ENCODE measurements at places on chromosomes 6 and 20.

DNA sequence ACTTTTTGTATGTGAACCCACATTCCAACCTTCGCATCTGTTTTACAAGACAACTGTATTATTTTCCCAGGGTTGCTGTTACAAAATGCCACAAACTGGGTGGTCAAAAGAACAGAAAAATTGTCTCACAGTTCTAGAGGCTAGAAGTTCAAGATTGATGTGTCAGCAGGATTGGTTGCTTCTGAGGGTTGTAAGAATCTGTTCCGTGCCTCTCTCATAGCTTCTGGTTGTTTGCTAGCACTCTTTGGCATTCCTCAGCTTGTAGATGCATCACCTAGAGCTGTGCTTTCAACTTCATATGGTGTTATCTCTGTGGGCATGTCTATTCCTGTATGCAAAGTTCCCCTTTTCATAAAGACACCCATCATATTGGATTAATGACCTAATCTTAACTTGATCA is 1067.2 kb downstream of the EPHA7 start:
- no peak for DNase-seq

DNA sequence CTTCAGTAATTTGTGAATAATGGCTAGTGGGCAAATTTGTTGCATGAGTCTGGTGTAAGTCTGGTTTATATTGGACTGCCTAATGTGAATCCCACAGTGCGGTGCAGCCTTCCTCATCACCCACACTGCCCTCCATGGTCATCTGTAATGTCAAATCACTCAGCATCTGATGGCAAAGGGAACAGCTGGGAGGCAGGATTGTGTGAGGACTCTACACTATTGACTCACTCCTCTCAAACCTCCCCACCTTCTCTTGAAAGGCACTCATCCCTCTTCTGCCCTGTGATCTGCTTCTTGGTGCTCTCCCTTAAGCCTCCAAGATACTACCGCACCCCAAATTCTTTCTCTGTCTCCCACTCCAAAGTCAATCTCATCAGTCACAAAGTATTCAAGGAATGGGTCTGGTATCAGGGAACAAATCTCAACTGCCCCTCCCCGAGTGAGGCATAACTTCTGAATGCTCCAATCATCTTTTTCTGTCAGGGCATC is 146.0 kb upstream of the BEND6 start:
- DNase-seq, result no peak

GRCh38 chr6:11968241-11968806 is 43.8 kb upstream of the HIVEP1 start:
- DNase-seq, result no peak

DNA sequence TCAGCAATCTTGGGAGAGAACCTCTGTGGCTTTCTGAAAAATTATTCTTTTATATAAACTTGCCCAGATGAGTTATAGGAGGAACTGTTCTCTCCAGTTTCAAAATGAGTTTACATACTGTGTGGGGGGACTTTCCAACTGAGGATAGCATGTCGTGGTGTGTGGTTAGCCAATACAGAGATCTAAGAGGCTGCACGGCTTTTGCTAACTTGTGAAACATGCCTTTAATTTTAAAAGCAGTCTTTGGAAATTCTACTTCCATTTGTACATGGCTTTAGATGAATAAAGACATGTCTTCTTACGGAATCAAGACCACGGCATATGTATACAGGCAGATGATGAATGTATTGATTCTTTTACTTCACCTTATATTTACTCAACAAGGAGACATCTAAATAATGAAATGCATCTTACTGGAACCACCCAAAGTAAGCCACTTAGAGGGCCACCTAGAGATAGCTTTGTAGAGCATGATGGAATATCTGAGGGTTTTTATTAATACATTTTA is 39.8 kb downstream of the HIVEP1 start:
- no peak for DNase-seq

GRCh38 chr6:169269180-169270076 is 15.8 kb upstream of the THBS2 start:
- no peak for DNase-seq

GRCh38 chr6:146422789-146423375 is 120.8 kb upstream of the RAB32 start:
- DNase-seq, result no peak

DNA sequence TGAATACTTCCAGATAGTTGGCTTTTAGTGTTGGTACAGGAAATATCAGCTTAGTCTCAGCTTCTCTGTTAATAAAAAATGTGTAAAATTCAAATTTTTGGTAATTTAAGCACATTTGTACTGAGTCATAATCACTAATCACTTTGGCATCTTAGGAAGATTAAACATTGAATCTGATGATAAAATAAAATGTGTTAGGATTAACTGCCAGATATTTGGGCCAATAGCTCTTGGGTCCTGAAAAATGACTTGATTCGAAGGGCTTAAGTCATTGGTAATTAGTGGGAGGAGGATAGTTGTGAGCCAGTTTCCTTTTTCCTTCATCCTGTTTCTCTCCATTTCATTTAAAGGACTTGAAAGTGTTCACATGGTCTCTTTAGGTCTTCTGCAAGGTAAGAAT is 426.1 kb downstream of the RFPL4B start:
- no peak for DNase-seq

- no peak for DNase-seq
Observed at GRCh38 chr6:125053809-125054208, 91.6 kb downstream of the RNF217 start.

Data from NCI-H1092 treated with DMSO at 0.1 percent for 48 hours (cell line).